Fibroblast of skin of left quadriceps (primary cell): ENCODE measurements at places on chromosomes 7 and 10.

DNA sequence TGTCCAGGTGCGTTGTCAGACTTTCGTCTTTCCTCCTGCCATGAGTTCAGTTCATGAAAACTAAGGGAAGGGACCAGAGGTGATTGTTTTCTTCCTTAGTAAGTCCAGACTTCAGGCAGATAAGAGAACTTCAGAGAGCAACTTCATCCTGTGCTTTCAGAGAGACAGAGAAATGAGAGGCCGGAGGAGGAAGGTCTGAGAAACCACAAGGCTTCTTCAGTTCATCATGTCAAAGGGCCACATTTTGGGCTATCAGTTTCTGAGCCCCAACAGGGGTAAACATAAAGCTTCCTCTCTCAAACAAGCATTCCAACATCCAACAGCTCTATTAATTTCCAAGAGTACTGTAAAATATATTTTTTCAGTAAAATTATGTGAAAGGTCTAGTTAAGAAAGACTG, 668.4 kb upstream of the NRP1 start:
- DNase-seq: no peak

GRCh38 chr10:52376694-52377354, 62.7 kb downstream of the DKK1 start:
- no peak for DNase-seq

- no peak for DNase-seq
Measured at GRCh38 chr7:27115221-27116026, 12.9 kb upstream of the HOXA2 start.

GRCh38 chr10:98655492-98655891, 208.8 kb upstream of the HPS1 start:
- no peak for DNase-seq

DNA sequence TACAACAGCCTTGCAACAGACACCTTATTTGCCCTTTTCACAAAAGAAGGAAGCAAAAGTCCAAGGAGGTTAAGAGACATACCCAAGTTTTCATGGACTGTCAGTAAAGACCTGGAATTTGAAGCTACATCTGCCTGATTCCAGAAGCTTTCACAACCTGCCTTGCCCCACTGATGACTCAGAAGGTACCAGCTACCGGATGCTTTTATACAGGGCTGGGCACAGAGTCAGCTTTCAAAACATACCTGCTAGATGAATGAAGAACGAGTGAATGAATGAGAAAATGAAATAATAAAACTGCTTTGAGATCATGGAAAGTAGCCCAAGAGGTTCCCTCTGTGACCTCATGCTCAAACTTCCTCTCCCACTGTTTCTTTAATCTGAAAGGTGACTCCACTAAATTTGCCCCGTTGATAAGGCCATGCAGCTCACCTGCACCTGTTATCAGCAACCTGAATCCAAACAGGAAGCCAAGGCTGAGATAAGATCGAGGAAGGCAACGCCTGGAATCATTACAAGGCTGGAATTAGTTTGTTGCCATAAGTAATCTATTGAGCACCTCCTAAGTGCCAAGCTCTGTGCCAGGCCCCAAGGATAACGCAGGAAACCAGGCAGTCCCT, 151.5 kb downstream of the WDR11 start:
- no peak for DNase-seq

DNA sequence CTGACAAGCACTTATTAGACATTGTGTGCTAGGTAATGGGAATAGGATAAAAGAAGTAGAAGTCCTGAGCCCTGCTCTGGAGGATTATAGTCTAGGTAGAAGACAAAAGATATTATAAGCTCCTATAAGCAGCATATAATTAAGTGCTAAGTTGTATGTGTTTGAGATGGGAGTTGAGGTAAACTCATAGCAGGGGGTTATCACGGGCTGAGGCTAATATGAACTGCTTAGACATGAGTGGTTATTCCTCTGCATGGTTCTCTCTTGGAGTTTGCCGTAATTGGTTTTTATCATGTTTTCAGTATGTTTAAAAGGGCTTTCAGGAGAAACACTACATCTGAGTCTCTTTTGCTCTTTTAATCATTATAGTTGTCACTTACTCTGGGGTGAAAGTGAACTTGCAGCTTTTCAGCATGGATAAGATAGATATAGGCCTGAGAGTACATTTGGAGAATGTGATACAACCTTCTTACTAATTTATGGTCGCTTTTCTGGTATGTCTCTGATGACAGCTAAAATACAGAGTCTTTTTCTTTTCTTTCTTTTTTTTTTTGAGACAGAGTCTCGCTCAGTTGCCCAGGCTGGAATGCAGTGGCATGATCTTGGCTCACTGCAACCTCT, 39.0 kb downstream of the SMNDC1 start:
- no peak for DNase-seq

DNA sequence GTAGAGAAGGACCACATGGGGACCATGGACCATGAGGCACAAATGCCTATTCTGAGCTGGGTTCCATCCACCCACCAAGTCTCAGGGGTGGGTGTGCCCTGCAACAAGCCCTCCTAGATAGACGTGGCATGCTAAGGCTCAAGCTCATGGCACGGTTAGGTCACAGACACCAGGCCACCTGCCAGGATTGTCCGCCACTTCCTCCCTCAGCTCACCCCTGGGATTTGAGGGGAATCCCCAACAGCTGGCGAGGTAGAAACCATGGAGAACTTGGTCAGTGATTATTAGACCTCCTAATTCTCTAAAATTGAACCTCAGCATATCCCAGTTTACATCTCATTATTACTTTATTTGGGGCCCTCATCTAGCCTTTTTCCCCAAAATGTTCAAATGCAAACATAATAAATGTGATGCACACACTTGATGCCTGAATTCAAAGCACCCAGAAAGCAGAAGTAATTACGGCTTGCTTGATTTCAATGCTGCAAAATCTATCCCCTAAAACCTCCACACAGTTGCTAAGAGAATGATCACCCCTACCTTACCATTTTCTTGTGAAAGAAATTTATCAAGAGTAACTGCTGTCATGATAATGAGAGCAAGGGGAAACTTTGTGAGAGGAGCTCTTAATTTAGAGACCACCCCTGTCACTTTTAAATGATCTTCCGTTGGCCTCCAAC, 366.6 kb upstream of the PFKP start:
- DNase-seq: no peak

GRCh38 chr7:73841689-73842066, 638 bp downstream of the METTL27 start:
- DNase-seq: no peak

DNA sequence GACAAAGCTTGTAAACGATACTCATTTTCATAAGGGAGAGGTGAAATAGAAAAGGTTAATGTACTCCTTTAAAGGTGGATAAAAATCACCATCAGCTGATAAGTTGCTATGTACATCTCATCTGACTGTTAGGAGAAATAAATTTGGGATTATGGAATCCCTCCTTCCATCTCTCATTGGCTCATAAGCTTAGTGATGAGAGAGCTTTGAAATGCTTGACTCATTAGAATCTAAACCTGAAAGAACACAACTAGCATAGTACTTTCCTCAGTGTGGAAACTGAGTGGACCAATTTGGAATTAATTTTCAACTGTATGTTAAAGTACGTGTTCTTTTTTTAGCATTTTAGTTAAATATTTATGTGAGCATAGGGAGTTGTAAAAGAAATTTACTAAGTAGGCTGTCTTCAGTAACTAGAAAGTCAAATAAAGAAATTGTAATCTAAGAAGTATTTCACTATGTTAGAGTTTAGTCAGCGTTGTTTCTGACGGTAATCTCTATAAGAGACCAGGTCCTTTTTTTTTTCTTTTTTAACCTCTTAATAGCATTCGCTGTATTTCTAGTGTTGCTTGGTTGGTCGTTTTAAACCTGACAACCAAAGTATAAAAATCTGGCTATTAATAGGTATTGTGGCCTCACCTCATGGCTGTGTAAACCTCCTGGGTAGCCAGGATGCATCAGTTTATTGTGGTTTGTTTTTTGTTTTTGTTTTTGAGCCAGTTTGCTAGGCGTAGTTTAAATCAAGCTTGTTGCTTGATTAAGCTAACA, 34.4 kb downstream of the FHIP2A start:
- no peak for DNase-seq

DNA sequence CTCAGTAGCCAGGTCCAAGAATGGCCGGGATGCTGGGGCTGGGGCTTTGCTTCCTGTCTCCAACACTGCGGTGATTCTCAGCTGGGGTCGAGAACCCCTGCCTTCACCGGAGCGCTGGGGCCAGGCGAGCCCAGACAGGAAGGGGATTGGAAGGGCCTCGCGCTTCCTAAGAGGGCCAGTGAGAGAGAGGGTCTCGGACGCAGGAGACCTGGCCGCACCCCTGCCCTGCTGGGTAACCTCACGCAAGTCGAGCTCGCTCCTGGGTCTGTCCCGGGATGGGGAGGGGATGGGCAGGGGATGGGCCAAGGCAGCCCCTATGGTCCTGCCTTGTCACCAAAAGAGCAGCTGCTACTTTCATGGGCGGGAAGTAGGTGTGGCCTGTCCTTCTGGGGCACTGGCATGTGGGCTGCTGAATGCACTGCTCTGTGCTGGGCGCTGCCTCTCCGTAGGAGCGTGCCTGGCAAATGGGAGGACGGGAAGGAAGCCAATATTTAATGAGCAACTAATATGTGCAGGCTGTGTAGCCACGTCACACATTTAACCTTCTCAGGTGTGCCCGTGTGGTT, 20.0 kb downstream of the KCNK18 start:
- no peak for DNase-seq

- DNase-seq: peak; percentile 48
Measured at GRCh38 chr10:48496831-48497779, 107.8 kb downstream of the ARHGAP22 start.

DNA sequence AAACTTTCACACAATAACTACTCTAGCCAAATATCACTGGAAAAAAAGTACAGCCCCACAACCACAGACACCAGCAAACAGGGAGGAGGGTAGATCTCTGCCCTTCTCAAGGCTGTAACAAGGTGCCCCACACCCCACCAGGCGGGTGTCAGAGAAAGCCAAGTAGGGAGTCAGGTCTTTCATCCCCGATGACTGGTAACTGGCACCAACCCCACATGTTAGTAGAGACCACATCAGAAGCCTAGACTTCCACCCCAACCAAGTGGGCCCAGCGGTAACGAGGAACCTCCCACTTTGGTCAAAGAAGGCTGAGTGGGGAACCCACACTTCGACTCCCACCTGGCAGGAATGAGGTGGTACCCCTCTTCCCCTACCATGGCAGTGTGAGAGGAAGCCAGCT, 16.4 kb upstream of the RUFY2 start:
- DNase-seq: no peak

- DNase-seq: no peak
Measured at GRCh38 chr7:45114926-45115325, 3.4 kb upstream of the TBRG4 start.
